ENCODE measurements at places on chromosomes 2 and 18.

- DNase-seq = no peak
These were observed 15.5 kb downstream of the IL1F10 start for GRCh38 chr2:113083296-113083695.

GRCh38 chr2:30165617-30166016 is 18.8 kb downstream of the YPEL5 start:
- DNase-seq = no peak

DNA sequence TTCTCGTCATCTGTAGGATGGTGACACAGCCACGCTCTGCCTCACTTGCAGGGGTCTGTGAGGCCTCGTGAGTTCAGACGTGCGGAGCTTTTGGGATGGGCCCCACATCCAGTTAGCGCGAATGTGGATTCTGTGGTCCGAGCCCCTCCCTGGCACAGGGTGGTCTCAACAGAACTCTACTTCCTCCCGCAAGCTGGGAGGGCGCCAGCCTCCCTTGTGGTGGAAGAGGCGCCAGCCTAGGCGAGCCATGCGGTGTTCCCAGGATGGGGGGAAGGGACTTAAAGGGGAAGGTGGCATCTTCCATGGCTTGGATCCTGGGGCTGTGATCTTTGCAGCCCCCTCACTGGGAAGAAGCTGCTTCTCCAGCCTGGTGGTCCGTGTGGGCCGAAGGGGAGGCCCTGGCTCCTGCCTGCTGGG is 1.4 kb downstream of the SNORC start:
- no peak for DNase-seq

DNA sequence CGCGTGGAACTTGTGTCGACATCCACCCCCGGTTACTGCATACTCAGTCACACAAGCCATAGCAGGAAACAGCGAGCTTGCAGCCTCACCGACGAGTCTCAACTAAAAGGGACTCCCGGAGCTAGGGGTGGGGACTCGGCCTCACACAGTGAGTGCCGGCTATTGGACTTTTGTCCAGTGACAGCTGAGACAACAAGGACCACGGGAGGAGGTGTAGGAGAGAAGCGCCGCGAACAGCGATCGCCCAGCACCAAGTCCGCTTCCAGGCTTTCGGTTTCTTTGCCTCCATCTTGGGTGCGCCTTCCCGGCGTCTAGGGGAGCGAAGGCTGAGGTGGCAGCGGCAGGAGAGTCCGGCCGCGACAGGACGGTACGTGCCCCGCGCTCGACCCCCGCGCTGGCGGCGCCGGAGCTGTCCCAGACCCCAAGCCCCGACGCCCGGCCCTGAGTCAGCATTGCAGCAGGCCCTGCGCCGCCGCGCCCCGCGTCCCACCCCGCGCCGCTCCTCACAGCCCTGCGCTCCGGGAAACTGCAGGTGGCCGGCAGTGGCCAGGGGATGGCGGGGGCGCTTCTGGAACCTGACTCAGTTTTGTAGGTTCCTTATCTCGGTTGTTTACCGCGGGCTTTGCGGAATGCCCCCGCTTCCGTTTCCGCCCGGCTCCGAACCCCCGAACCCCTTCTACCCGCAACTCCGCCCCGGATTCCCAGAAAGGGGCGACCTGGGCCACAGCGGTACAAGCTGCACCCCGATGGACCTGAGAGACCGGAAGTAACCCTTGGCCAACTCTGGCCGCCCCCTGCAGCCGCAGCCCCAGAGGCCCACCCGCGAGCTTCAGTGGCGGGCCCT is at the start of gene CFLAR:
CFLAR (plus strand) TSS at position 50 of the 844 bp plus-strand sequence. CDS start 13,702 bp downstream, outside the sequence.
- DNase-seq = peak; percentile 97

DNA sequence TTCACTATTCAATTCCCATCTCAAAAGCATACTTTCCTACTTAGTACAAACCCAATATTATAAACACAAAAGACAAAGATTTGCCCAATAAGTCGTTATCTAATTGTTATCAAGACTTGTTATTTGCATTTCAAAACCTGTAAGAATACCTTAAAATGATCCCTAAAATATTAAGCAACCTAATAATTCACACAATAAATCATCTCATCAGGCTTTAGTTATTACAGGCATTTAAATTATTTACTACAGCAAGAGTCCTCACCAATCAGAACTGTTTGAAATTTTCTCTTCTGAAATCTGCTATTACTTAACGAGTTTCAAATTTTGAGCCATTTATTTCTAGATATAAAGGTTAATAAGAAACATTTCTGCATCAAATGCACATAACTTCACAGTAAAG is 1.6 kb downstream of the CCDC88A start:
- DNase-seq = no peak

Data from CMK (cell line).